ENCODE measurements at places on chromosomes 5 and 9.

- no peak for DNase-seq
These were observed 20.0 kb downstream of the F2R start for GRCh38 chr5:76735762-76736545.

DNA sequence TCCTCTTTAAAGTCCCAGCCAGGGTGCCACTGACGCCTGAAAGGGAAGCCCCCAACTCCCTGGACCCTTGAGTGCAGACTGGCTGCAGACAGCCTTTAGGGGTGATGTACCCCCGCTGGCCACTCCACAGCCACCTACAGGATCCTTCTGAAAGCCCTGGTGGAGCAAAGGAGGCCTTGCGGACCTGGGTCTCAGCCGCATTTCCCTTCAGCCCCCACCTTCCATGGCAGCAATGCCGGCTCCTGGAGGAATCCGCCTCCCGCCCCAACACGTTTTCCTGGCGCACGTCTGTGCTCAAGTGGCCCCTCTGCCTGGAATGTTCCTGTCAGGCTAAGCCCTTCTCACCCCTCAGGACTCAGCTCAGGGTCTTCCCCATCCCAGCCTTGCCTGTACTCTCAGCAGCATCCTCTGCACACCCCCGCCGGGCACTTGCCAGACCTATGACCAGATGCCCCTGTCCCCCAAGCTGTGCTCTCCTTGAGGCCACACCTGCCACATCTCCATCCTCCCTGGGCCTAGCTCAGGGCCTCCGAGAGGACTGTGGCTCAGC lies 134.1 kb upstream of the RAPGEF1 start:
- no peak for DNase-seq

GRCh38 chr5:78638423-78638822 lies 10.1 kb downstream of the LHFPL2 start:
- peak; percentile 56 for DNase-seq

DNA sequence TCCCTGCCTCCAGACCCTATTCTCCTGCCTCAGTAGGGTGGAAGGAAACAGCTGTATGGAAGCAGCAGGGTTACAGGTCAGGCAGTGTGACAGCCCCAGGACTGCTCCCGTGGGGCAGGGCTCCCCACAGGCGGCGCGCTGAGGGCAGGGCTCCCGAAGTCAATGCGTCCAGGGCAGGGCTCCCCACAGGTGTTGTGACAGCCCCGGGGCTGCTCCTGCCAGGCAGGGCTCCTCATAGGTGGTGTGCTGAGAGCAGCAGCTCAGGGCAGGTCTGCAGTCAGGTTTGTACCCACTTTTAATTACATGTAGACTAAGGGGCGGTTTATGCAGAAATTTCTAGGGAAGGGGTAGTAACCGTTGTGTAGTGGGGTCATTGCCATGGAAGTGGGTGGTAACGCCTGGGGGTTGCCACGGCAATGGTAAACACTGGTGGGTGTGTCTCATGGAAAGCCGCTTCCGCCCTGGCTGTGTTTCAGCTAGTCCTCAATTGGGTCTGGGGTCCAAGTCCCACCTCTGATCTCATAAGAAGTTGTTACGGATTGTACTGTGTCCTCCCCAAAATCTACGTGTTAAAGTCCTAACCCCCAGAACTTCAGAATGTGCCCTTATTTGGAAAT lies 16.7 kb upstream of the TERT start:
- DNase-seq, result no peak

GRCh38 chr9:71268871-71269635 lies 147.6 kb upstream of the TRPM3 start:
- no peak for DNase-seq

DNA sequence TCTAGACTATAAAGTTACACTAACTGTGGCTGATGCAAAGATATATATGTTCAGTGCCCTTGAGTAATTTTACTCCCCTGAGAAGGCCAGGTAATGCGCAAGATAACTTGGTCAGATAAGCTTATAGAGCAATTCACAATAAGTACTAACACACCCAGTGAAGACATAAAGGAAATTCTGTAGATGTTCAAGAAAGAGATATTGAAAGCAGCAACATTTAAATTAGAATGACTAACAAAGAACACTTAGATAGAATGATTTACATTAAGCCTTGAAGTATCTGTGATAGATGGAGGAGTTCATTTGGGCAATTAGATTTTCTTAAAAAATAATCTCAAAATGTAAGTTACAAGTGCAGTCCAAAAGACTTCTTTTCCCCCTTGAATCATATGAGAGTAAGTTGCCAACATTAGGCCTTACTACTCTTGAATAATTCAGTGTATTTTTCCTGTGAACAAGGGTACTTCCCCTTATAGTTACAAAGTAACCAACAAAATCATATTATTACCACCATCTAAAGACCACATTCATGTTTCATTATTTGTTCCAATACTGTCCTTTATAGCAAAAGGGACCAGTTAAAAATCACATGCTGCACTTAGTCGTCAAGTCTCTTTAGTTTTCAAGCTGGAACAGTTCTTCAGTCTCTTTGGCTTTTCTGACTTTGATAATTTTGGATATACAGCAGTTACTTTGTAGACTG lies 44.4 kb upstream of the ELOVL7 start:
- no peak for DNase-seq

DNA sequence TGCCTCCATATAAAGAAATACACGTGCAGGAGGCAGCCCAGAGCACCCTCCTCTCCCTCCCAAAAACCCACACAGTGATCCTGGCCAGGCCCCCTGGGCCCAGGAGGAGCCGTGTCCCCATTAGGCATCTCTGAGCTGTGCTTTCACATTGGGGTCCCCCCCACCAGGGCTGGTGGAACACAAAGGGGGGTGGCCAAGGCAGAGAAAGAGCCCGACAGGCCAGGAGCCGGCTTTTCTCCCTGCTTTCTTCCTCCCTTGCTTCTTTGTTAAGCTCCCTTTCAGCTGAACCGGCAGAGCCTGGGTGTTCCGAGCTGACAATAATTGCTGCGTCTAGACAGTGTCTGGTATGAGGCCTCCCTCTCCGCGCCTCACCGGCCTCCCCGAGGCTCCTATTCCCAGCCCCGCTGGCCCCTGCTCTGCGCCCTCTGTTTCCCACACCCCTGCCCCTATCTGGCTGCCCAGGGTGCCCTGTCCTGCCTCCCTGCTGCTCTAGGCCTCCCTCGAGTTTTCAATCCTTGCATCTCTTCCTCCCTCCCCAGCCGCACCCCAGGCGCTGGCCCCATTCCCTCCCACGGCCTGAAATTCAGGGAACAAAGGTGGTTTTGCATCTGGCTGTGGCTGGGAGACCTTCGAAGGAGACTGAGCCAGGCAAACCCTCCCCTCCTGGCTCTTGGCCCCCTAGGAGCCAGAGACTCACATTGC lies 120.6 kb downstream of the C9orf50 start:
- DNase-seq, result no peak

- DNase-seq, result no peak
These were observed 222.8 kb upstream of the KLF4 start for GRCh38 chr9:107712390-107712789.

DNA sequence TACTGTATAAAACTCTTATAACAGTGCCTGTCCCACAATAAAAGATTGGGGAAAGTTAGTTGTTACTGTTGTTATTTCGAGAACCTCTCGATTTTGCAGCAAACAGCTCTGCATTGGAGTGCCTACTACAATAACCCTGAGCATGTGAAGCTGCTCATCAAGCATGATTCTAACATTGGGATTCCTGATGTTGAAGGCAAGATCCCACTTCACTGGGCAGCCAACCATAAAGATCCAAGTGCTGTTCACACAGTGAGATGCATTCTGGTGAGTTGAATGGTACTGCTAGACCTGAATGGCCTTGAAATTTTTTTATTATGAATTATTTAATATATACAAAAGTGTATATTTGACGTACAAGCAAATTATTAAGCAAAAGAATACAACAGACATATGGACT lies 123.2 kb downstream of the TEX10 start:
- DNase-seq, result no peak

- no peak for DNase-seq
These were observed 35.2 kb upstream of the SLC36A2 start for GRCh38 chr5:151382576-151382975.

- DNase-seq, result no peak
These were observed 14.3 kb upstream of the MARCHF6 start for GRCh38 chr5:10339058-10339811.

GRCh38 chr5:132180134-132180745 lies 47.4 kb downstream of the P4HA2 start:
- DNase-seq, result peak; percentile 27

DNA sequence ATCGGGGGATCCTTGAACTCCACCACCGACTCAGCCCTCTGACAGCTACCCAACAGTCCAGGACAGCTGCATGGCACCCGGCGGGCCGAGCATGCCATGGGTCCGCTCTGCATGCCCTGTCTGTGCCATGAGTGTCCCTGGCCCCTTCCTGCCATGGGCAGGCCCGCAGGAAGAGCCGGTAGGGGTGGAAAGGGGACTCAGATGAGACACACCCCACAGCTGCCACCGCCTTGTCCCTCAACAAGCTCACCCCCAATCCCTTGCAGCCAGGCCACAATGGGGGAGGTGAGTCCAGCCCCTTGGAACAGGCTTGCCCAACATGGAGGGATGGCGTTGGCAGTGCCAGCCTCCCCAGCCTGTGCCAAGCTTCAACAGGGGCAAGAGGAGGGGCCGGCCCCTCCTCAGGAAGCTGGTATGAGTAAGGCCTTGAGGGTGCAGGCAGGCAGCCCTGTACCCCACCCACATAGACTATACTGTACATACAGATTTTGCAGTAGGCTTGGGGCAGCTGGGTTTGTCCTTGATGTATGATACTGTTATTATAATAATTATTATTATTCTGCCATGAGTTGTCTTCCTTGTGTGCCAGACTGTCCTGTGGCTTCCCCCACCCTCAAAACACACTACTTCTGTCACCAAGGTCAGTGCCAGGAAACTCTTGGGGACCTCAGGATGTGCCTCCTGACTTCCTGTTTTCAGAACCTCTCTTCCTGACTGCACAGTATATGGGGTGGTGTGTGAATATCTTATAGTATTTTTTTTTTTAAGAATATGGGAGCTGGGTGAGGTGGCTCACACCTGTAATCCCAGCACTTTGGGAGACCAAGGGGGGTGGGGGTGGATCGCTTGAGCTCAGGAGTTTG lies 12.0 kb upstream of the SLC34A1 start:
- DNase-seq, result no peak

DNA sequence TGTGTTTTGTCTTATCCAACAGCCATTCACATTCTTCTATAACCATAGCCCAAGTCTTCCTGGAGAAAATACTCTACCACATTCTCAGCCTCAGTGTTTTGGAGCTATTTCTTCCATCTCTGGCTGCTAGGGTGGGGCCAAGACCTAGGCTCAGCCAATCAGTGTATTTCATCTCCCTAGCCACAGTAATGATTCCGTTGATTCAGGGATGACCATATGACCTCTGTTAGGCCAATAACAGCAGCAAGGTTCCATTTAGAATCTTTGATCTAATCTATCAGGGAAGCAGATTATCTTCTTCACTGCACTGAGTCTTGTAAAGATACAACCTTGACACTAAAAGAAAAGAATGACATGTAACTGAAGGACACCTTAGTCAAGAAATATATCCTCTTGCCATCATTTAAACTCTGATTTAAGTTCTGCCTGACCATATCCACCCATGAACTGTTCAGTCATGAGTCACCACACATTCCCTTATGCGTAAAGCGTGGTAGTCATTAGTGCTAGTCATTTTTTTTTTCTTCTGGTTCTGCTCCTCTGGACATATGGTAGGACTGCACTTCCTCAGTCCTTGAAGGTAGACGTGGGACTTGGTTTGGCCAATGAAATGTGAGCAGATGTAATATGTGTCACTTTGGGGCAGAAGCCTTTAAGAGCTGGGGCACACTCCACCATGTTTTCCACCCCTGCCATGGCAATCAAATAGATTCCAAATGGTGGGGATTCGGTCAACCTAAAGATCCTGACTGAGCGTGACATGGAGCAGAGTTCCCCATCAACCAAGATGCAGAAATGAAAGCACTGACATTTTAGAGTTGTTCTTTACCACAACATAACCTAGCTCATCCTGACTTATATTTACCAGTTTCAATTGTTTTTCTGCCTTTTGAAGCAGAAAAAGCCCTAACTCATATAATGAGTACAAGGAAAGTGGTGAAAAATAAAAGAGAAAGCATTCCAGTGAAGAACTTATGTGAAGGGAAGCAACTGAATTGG lies 12.7 kb upstream of the PRELID2 start:
- DNase-seq, result no peak

DNA sequence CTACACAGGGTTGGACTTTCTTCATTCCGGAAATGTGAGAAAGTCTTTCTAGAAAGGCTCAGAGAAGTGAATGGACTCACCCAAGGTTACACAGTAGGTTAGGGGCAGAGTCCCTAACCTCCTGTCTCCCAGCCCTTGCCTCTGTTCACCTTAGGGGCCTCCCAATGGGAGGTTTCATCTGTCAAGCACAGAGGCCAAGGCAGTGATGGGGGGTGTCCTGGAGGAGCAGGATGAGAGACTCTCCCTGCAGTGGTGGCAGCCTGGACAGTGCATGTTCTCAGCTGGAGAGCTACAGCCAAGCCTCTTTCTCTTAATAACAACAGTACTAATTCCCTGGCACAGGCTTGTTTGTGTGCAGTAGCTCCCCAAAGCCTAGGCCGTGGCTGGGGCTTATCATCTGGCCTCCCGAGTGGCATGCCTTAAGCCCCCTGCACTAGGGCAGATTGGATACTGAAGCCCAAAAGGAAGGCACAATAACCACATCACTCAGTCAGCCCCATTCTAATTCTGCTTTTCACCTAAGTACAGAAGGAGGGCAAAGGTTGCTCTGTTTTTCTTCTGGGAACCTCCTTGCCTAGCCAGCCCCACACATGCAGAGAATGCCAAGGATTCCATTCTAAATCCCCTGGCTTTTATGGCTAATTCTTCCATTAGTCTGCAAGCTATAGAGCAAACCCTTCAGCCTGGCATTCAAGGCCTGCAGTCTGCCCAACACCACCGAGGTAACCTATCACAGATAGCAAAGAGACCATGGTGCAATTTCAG lies 50.2 kb upstream of the XPA start:
- no peak for DNase-seq

- DNase-seq, result no peak
These were observed 134.3 kb downstream of the OR2K2 start for GRCh38 chr9:111195766-111196165.

GRCh38 chr9:130756455-130757152 lies 63.0 kb downstream of the EXOSC2 start:
- no peak for DNase-seq

DNA sequence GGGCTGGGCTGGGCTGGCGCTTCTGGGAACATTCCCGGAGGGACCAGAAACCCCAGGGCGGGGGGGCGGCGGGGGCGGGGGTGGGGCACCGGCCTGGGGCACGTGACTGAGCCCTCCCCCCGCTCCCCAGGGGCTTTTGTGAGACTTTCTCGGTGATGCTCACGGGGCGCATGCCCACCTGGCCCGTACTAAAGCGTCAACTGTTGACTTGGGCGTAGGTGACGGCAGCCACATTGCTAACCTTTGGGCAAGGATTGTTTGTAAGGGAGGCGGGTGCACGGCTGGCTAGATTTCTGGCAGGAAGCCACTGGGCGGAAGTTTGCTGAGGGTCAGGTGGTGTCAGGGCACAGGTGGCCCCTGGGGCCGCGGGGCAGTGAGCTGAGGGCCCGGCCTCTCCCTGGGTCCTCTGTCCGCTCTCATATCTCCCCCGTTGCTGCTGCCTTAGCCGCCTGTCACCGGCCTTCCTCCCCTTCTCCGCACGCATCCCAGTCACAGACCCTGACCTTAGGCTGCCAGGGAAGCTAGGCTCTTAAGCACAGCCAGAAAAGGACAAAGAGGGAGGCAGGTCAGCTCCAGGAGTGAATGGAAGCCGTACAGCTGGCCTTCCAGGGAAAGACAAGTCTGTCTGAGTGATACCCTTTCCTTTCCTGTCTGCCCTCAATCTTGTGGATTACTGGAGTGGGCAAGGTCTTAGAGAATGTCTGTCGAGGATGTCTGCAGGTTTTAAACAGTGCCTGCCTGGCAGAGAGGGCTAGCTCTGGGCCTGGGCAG lies 812 bp downstream of the CACFD1 start:
- DNase-seq, result peak; percentile 91
